ENCODE measurements at places on chromosomes 7 and 10. TPM values are rescaled to one million over a fixed set of nuclear protein-coding genes. Genes with fewer than 3 reads are reported as not detected.

The UNC5B gene
- 5.3 TPM for total RNA-seq

The AKR1C8 gene
- 1.3 TPM for total RNA-seq

The TSPAN13 gene
- total RNA-seq, result 49.9 TPM

The SPOCK2 gene
- 5.8 TPM for total RNA-seq
